ENCODE measurements at places on chromosomes 7 and 10. TPM values are rescaled to one million over a fixed set of nuclear protein-coding genes. Genes with fewer than 3 reads are reported as not detected.

The NUTM2A gene
- total RNA-seq, result 1.9 TPM

GRCh38 chr10:92598321-92598720 is 5.4 kb downstream of the KIF11 start:
- no peak for DNase-seq

DNA sequence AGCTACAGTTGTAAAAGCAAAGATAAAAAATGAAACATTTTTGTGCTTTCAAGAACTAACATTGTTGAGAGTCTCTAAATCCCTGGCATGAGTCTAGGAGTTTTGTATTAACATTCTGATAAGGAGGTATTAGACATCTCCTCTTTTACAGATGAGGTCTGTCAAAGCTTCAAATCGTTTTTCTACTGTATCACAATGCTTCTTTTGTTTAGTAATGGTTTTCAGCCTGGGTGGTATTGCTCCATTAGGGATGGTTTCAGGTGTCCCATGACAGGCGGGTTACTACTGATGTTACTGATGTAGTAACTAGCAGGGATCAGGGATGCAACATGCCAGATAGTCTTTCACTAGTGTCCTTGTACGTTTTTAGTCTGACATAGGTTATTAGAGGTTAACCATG is 27.4 kb downstream of the STAM start:
- DNase-seq, result no peak

DNA sequence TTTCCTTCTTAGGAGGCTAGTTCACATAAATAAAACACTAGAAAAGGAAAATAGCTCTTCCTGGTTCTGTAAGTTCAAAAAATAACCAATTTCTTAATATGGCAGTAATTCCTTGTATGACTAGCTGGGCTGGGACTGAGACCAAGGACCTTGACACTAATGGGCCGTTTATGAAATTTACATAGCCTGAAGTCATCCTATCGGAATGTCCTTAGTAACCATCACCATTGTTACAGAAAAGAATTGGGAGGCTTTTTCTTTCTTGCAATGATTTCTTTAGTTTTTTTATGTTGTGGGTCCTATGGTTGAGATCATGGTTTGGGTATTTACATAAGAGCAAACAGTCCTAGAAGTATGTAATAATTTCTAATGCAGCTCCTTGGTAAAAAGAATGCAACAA is 87.1 kb upstream of the HDAC9 start:
- no peak for DNase-seq

The CLDN4 gene
- total RNA-seq, result not detected

The RNF148 gene
- total RNA-seq, result 0.32 TPM

The CTAGE4 gene
- 0.30 TPM for total RNA-seq

The NEUROG3 gene
- total RNA-seq, result not detected

GRCh38 chr10:124717911-124718741 is 26.1 kb downstream of the FAM53B start:
- peak; percentile 63 for DNase-seq

The DIP2C gene
- 28.3 TPM for total RNA-seq

- no peak for DNase-seq
These were observed 1.0 kb downstream of the PSMC2 start for GRCh38 chr7:103348452-103348851.

DNA sequence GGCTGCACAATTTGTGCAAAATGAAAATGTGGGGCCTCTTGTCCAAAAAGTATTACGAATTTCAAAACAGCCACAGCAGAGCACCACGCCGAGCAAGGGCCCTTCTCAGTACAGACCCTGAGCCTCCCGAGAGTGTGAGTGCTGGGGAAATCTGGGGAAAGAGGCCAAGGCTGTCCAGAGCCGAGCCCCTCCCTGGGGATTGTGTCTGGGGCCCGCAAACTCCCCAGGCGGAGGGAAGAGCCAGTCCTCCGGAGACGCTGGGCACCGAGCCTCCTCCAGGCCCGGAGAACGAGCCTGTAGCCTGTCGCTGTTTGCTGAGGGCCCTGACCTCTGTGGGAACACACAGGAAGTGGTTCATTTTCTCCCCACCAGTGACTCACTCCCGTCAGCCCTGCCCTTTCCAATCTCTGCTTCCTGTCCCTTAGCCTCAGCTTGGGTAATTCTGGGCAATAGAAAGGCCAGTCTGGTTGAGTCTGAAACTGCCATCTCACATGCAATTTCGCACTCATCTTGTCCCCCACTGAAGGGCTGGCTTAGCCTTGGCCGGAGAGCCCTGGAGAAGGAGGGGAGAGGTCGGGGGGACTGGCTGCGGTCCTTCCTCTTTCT is 19.5 kb upstream of the GNA12 start:
- DNase-seq, result peak; percentile 88

The POP7 gene
- total RNA-seq, result 29.2 TPM

DNA sequence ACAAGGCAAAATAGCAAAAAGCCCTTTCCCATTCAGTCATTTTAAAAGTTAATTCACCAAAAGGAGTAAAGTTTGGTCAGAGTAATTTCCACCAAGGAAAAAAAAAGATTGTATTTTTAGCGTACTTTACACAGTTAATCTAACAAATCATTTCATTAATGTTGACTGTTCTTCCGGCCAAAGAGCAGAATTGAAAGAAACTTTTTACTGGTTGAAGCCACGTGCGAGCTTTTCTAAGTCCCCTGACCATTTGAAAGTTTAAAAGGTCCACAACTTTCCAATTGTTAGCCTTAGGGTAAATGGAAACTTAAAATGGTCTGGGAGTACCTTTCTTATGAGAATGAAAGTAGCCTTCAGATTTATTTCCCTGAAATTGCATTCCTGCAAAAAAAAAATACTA is 296.7 kb downstream of the ARL4A start:
- no peak for DNase-seq

- DNase-seq, result no peak
These were observed 158.0 kb downstream of the CREB5 start for GRCh38 chr7:28570113-28570969.

The IGFBP3 gene
- total RNA-seq, result 45.4 TPM

The MLXIPL gene
- 6.4 TPM for total RNA-seq

DNA sequence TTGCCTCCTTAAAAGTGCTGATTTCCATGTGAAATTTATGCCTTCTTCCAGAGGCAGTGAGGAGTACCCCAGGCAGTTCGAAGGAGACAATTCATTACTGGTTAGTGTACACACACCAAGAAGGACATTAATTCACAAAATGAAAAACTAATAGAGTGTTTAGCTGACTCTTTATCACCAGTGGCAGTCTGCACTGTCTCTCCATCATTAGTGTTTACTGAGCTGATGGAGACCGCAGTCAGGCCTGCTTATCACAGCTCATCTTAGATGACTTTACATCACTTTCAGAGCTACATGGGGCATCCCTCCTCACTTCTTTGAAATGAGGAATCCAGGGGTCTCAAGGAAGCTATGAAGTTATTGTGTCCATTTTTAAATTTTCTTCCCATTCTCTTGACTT is 155.5 kb upstream of the LRGUK start:
- no peak for DNase-seq

The TRIM73 gene
- total RNA-seq, result 0.41 TPM

- DNase-seq, result no peak
These were observed 162.9 kb downstream of the SH3PXD2A start for GRCh38 chr10:103692436-103692951.

DNA sequence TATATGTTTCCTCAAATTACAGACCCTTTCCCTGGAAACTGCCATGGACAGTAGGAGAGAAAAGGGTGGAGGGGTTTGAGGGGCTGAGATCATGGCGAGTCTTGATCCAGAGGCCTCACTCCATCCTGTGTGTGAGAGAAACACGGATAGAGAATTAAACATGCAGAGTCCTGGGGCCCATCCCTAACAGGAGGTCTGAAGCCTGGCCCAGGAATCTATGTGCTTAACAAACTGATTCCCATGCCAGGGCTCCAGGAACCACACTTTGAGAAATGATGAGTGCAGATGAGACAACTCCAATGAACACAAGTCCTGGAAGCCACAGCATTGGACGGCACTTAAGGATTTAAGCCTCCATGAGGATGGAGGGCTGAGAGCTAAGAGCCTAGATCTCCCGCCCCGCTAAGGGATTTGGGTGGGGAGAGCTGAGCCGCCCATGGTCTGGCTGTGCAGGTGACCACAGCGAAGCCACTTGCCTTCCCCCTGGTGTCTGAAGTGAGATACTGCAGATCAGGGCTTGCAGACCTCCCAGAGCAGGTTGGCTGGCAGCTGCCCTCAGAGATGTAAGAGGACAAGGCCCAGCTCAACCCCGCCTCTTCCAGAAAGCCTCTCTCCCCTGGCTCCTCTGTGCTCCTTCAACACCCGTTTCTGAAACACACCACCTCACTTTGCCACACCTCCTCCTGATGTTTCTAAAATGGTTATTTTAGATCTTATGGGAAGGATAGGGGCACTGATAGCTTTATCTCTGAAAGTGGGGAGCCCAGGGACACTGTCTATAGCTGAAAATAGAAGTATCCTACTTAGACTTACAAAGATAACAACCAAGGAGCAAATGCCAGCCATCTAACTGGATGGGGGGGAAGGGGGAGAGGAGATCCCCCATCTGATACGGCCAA is 24.8 kb upstream of the EIF5AL1 start:
- DNase-seq, result peak; percentile 82

GRCh38 chr7:72217151-72217550 is 195.0 kb downstream of the CALN1 start:
- no peak for DNase-seq

DNA sequence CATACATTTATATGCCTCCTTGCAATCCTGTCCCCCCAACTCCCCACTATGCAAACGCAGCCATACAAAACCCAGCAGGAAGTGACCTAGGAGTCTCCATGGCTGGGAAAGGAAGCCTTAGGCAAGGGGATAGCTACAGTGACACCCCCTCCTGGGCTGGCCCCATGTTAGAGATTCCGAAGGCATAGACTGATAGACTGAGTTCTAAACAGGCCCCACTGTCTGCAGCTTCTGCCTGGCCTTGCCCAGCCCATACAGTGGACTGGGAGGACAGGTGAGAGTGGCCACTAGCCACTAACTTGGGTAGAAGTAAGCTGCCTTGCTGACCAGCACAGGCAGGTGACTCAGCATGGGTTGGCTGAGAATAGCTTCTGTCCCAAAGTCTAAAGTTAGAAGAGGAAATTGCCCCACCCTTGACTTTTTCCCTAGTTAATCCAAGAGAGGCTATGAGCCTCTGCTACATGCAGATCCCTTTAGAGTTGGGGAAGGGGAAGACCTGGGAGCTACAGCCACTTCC is 106.3 kb downstream of the C10orf105 start:
- DNase-seq, result no peak

Measured in Right ventricle myocardium inferior (tissue), 1 donor.